G401 (cell line): ENCODE measurements at places on chromosomes 2 and 18. TPM values are rescaled to one million over a fixed set of nuclear protein-coding genes. Genes with fewer than 3 reads are reported as not detected.
A peak's percentile ranks its signal among the peaks of the same experiment; 100 is the strongest.

Gene ARHGEF4
- 0.10 TPM in 1 of 2 replicates, not detected in the other for total RNA-seq

Gene CSRNP3
- not detected in 2 replicates for total RNA-seq

Gene SLC14A1
- total RNA-seq: not detected in 2 replicates

Gene RAB6D
- 0.06 TPM in 1 of 2 replicates, not detected in the other for total RNA-seq

Gene SPHKAP
- not detected in 2 replicates for total RNA-seq

Gene ALK
- total RNA-seq: not detected in 2 replicates

Gene TUBA3D
- total RNA-seq: not detected in 2 replicates

Gene NFATC1
- 6.8 and 11.9 TPM in 2 replicates for total RNA-seq

Gene FAM117B
- 4.0 and 4.4 TPM in 2 replicates for total RNA-seq

Gene ADAM23
- total RNA-seq: 2.7 and 7.7 TPM in 2 replicates

Gene SLC39A6
- 53.5 and 69.7 TPM in 2 replicates for total RNA-seq

Gene NR4A2
- total RNA-seq: not detected in 2 replicates

GRCh38 chr2:37721201-37721560 lies 49.7 kb upstream of the CDC42EP3 start:
- no peak for DNase-seq

- DNase-seq: no peak
Observed at GRCh38 chr2:241339839-241340630, 16.1 kb upstream of the FARP2 start.

DNA sequence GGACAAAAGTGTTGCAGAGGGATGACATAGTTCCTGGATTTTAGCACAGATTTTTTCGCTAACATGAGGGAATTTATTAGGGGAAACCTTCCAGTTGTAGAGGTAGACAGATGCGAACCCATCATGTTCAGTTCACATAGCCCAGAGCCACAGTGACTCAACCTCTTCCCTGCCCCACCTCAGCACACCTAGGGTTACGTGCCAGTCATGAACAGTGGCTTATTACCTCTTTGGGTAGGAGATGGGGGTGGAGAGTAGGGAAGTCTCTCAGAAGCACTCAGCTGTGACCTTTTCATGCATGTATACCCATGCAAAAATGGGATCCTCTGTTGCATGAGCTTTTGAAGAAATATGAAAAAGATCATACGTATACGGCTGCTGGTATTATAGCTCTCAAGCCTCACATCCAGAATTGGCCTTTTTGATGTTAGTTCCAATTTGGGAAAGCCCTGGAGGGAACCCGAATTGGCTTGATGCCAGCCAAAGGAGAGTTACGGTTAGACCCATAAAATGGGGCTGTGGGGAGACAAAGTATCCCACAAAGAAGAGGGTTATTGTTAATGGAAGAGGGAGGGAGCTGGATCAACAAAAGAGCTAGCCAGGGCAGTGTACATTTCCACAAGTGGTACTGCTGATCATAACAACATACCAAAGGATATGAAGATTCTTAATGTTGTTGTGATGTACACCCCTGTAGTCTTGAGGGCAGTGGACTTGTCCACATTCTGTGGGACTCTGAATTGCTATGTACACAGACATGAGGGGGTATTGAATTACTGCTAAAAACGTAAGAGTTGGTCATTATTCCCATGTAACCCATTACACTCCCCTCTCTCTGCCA lies 4.9 kb downstream of the TANC1 start:
- DNase-seq: no peak

DNA sequence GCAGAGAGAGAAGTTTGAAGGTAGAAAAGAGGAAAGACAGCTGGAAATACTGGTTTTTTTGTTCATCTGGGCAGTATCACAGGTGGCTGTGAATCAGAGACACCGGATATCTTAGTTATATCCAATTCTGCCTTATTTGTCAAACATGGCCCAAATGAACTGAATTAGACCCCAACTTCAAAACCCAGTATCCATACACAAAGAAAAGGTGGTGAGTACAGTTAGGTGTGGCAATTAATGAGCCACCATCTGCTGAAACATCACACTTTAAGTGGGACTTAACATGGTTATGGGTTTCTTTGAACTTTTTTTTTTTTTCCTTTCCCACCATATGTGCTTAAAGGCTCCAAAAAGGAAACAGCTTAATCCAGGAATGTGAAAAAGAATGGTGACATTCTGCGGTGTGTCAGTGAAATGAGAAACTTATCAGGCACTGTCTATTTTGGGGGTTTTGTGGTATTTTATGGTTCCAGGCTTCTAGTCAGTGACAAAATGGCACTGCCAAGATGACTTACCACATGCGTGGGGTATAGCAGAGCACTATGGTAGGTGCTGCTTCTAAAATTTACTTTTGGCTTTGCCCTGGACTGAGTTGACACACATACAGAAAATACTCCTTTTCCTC lies 5.0 kb upstream of the TMEM178A start:
- no peak for DNase-seq

DNA sequence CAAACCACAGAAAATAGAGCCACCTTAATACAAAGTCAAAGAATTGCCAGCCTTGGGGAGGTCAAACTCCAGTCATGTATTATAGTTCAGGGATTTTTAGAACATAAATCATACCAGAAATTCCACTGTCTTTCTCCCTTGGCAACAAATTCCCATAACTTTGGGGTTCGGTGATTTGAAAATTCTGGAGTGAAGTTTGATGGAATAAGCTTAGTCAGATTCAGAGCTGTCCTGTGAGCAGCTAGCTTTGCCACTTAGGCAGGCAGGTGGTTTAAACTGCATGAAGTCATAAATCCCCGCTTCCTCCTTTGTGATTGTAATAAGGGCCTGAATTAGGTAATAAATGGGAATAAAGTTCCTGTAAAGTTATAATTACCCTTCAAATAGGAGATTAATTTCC lies 457.0 kb upstream of the HNMT start:
- no peak for DNase-seq

- no peak for DNase-seq
Observed at GRCh38 chr18:74066018-74066417, 81.6 kb downstream of the FBXO15 start.

- no peak for DNase-seq
Observed at GRCh38 chr2:28901202-28901601, 6.7 kb downstream of the WDR43 start.

- DNase-seq: no peak
Observed at GRCh38 chr2:120620025-120620793, 115.5 kb upstream of the GLI2 start.

DNA sequence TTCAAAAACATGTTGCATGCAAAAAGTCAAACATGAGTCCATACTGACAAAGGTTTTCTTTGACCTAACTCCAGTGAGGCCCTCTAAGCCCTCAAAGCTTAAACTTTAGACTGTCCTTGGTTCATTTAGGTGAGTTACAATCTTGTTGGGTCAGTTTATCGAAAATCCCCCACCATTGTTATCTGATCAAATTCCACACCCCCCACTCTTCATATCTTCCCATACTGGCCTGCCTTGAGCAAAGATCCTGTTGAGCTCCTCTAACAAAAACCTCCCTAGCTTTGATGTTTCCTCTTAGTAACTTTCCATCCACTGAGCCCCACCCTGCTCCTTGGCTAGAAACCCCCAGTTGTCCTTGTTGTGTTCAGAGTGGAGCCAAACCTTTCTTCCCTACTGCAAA lies 193.7 kb downstream of the ARHGAP28 start:
- DNase-seq: no peak

DNA sequence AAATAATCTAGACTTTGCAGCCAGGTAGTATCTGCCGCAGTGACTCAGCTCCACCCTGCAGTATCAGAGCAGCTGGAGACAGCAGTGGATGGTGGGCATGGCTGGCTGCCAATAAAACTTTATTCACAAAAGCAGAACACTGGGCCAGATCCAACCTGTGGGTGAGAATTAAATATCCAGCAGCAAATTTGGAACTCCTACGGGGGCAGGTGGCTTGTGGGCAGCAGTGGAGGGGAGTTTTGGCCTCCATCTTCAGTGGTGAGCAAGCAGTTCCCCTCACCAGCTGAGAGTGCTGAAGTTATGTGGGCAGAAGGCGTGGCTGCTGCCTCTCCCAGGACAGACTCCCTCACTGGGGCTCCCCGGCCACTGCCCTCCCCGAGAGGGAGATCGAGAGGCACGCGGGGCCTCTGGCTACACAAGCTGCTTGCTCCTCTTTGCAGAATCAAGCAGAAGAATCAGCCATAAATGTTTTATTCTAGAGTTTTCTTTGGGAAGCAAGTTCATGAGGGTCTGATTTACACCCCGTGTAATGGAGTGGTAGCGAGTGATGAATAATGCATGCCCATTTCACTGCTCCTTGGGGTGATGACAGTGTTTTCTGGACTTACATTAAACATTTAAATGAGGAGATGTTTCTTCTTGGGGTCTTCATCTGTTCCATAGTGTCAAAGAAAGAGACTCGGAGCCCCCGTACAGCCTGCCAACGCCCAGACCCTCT lies 204.3 kb downstream of the SEPTIN10 start:
- no peak for DNase-seq

DNA sequence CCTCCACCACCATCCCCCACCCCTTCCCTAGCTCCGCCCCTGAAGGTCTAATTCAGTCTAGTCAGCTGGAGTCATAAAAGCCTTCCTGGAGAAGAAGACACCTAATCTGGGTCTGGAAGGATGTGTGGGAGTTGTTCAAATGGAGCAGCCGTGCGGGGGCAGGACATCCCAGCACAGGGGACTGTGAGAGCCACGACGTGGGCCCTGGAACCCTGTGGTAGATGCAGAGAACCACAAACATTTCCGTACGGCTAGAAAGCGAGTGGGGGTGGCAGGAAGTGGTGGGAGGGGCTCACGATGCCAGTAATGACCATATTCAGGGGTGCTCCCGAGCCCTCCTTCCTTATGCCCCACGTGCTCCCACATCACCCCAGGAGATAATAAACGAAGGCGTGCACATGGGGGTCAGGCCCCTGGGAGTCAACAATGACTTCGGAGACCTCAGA lies 20.9 kb upstream of the COL6A3 start:
- DNase-seq: no peak

DNA sequence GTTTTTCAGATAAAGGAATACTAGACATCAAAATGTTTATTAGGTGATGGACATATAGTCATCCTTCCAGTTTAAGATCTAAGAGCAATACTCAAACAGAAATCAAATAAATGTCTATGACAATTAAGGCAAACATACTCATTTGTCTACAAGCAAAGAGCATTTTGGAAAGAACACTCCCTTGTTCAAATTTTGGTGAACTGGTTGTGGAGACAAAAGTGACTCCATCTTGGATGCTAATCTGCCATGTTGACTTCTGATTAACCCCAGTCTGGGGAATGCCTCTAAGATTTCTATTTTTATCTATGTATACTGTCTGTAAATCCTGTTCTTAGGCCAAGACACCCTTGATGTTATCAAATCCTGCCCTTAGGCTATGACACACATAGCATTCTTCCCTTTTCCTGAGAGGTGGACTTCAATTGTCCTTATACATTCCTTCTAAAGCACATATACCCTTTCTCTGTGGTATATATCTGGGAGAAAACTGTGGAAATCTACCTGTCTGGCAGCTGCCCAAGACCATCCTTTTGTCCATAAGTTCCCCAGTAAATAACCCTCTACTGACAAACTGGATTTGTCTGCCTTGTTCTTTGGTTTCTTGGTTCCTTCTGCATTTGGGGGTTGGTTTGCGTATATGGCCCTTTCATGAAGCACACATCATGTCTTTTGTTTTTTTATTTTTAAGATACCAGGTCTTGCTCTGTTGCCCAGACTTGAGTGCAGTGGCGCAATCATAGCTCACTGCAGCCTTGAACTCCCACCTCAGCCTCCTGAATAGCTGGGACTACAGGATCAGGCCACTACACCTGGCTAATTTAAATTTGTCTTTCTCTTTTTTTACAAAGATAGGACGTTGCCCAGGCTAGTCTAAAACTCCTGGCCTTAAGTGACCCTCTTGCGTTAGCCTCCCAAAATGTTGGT lies 12.5 kb upstream of the PLEKHM3 start:
- DNase-seq: no peak

DNA sequence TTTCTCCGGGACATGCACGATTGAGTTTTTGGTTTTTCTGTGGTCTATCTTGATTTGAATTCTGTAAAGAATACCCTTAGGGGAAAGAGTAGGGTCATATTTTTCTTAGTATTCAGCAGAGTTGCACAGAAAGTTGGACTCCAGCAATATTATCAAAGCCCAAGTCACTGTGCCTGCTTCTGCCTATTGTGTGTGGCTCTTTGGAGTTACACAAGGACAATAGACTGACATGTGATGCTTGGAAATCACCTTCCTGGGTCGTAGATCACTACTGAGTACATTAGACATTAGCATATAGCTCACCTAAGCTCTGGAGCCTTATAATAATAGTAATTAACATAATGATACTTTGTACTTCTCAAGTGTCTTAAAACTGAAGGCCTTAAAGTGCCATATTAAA lies 238.8 kb upstream of the FOSL2 start:
- DNase-seq: no peak

- peak; percentile 57 for DNase-seq
Observed at GRCh38 chr18:13464432-13465123, 246.0 kb downstream of the LDLRAD4 start.

GRCh38 chr2:205930209-205930608 lies 155.8 kb downstream of the INO80D start:
- no peak for DNase-seq

DNA sequence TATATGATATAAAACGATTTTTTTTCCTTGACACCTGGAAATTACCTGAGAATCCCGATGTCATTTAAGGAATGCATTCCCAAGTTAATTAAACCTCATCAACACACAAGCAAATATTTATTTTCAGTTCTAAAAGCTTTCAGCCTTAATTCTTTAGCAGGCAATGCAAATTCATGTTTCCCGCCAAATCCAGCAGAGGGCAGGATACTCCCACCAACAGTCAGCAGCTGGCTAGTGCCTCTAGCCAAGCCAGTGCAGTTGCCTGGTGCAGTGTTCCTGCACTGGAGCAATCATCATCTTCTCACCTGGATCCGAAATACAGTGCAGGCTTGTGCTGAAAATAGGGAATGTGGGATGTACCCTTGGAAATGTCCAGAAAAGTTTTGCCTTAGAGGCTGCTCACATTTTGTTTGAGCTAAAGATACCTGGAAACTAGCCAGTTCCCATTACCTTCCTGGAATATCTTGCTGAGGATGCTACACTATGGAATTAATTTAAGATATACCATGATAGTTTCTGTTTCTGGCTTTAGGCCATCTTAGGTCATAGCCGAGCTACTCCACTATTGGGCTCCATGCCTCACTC lies 48.4 kb upstream of the CYTIP start:
- DNase-seq: peak; percentile 59

DNA sequence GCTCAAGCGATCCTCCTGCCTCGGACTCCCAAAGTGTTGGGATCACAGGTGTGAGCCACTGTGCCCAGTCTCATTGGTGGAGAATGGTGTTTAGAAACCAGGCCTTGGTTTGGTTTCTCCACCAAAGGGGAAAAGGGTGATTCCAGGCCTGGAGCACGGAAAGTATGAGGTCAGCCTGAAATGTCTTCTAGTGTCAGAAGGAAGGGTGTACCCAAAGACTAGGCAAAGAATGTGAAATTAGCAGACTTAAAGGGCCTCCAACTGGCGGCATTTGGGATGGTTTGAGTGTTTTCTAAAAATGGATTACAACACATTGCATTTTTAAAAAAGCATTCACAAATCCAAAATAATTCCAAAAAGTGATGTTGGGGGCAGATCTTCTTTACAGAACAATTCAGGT lies 139.6 kb downstream of the SH3BP4 start:
- no peak for DNase-seq

DNA sequence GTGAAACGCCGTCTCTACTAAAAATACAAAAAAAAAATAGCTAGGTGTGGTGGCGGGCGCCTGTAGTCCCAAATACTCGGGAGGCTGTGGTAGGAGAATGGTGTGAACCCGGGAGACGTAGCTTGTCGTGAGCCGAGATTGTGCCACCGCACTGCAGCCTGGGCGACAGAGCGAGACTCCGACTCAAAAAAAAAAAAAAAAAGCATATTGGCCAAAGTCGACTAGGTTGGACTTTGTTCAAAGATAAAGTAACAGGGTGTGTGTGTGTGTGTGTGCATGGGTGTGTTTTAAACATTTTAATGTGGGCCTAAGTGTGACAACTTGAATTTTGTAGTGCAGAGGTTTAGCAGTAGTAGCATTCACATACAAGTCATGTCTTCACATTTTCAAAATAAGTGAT lies 11.7 kb downstream of the GEMIN6 start:
- no peak for DNase-seq
